Epithelial cell of proximal tubule (primary cell): ENCODE measurements at places on chromosomes 13 and 19. TPM values are rescaled to one million over a fixed set of nuclear protein-coding genes. Genes with fewer than 3 reads are reported as not detected.

PRODH2 gene
- not detected in 2 replicates for total RNA-seq

GRCh38 chr19:42542791-42543190 is 14.5 kb upstream of the CEACAM1 start:
- no peak for DNase-seq

GRCh38 chr19:48746110-48746509 is 599 bp downstream of the IZUMO1 start:
- DNase-seq, result no peak

DNA sequence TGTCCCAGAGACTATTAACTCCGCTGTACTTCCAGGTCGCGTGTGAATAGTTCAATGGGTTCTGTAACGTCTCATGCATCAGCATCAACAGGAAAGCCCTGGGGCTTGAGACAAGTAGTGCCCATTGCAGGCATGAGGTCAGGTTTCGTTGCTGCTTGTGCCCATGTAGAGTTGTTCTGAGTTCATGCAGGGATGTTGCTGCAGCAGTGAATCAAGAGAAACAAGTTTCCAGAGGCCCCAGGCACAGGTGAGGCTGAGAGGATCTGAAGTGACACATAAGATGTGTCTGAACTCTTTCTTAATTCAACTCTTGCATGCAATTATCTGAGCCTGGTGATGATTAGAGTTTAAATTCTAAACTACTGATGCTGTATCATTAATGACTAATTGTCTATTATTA is 8.6 kb upstream of the ZNF283 start:
- no peak for DNase-seq

DNA sequence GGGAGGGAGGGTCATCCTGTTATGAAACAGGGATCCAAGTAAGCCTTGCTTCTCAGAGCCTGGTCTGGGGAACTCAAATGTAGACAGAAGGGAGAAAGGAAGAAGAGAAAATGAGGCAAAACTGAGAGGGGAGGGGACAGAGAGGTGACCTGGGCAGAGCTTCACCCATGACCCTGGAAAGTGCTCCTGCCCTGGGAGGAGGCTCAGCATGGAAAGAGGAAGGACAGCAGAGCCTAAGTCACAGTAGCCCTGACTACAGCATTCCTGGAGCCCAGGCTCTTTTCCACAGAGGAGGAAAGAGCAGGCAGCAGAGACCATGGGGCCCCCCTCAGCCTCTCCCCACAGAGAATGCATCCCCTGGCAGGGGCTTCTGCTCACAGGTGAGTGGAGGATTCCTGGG is at the start of gene CEACAM3:
Gene CEACAM3 (plus strand): TSS at position 226 of the 400 bp plus-strand sequence. CDS start 91 bp downstream, at position 317.
- DNase-seq, result no peak

FPR3 gene
- not detected in 2 replicates for total RNA-seq

GRCh38 chr13:32022311-32022710 is 9.3 kb upstream of the FRY start:
- no peak for DNase-seq
